ENCODE measurements at places on chromosomes 6 and 20.

GRCh38 chr6:119881416-119881815, 531.9 kb upstream of the MAN1A1 start:
- DNase-seq = no peak

DNA sequence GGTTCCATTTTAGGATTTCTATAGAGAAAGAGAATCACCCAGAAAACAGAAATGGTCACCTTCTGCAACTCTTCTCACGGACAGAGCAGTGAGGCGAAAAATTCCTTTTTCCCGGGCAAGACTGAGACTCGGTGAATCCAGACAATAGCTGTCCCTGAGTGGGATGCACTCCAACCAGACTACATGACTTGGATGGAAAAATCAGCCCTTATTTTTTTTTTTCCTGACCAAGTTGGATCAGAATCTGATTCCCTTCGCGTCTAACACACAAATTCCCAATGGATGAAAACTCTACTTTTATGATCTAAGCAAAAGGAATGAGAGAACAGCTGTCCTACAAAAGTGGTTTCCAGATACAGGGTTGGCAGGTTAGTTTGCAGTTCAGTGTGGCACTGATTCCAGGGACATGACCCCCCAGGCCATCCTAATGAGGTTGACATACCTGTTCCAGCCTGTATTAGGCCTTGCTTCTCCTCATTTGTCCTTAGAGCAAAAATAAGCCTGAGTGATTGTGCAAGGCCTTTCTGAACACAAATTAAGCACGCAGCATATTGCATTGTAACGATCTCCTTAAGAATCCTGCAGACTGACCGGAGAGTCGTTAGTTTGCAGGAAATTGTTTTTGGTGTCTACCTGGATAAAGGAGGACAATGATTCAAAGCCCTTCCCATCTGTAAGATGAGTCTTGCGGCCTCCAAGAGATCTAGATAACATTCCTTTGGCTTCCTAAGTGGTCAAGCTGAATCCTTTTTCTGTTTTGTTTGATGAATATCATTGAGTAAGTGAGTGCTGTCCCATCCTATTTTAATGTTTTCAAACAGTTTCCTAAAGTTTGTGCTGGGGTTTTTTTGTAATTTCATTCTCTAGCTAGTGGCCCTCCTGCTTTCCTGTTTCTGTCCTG, 1.5 kb upstream of the NEDD9 start:
- no peak for DNase-seq

GRCh38 chr6:70980727-70981126, 23.9 kb upstream of the B3GAT2 start:
- no peak for DNase-seq

DNA sequence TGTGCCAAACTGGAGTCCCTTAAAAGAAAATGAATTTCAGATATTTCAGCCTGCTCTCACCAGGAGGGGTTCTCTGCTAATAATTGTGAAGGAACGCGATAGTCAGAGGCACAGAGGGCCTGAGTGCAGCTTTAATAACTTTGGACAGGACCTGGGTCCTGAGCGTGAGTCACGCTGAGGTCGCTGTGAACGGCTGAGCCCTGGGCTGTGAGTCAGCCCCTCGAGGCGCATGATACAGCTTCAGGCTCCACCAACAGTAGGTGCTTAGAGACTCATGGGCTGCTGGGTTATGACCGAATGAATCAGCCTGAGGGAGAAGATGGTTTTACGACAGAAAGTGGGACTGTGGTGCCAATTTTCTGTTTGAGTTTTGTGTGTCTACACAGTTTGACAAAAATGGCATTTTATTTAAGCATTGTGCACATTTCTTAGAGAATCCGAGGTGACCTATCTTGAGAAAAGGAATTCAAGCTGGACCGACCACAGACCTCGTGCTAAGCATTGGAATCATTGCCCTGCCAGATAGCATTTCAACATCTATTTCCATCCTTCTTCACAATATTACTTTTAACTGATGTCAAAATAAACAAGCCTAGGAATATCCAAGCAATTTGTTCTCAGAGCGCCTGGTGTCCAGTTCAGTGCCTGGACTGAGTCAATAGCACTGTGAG, 183.0 kb downstream of the THBS2 start:
- DNase-seq = no peak

GRCh38 chr20:44720997-44721784, 6.0 kb downstream of the CCN5 start:
- no peak for DNase-seq

GRCh38 chr6:156851454-156851921, 74.3 kb downstream of the ARID1B start:
- DNase-seq = no peak

DNA sequence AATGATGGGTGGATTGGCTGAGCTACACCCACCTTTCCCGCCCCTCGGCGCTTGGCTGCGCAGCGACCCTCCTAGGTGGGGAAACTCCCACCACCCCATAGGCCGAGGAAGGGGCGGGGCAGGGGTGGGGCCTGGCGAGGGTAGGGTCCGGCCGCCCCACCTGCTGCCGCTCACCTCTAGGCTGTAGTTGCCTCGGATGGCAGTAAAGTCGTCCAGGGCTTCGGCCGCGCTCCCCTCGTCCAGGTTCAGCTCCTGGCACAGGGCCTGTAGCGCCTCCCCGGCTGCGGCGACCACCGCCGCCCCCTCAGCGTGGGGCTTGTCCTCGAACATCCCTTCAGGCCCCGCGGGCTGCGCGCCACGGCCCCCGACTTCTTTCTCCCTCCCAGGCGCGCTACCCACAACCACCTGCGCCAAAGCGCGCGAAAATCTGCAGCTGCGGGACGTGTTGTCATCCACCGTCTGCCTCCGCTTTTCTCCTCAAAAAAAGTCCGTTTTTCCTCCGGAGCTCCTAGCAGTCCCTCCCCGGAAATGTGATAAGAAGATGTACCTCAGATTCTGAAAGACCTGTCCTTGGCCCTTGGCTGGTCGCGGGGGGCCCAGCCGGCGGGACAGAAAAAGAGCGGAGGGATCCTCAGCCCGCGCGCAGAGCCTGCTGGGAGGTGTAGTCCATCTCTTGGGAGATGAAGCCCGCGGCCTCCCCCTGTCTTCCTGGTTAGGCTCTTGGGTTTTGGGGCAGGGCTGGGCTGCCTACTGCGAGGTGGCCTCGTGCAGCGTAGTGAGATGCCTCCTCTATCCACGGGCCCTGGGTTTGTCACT, at the start of gene RBL1:
RBL1 (minus strand) TSS at position 399 of the 816 bp plus-strand sequence; CDS start at position 330, 69 bp downstream.
- DNase-seq = peak; percentile 89

- DNase-seq = no peak
These were observed 219.2 kb downstream of the C6orf118 start for GRCh38 chr6:165090242-165090641.

DNA sequence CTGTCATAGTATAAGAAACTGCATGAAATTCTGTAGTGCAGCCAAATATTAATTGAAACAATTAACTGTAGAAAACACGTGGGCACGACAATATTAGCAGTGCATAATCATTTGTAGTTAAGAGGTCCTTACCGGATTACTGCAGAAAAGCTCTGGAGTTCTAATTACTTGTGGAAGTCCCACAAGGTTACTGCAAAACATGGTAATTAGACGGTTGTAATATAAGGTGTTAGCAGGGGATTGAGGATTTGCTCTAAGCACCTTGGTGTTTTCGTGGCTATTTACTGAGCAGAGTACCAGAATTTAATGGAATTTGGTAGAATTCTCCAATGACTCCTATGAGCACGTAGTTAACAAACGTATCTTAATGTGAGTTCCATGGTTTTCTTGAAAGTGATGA, 473.6 kb upstream of the AGPAT4 start:
- DNase-seq = no peak

DNA sequence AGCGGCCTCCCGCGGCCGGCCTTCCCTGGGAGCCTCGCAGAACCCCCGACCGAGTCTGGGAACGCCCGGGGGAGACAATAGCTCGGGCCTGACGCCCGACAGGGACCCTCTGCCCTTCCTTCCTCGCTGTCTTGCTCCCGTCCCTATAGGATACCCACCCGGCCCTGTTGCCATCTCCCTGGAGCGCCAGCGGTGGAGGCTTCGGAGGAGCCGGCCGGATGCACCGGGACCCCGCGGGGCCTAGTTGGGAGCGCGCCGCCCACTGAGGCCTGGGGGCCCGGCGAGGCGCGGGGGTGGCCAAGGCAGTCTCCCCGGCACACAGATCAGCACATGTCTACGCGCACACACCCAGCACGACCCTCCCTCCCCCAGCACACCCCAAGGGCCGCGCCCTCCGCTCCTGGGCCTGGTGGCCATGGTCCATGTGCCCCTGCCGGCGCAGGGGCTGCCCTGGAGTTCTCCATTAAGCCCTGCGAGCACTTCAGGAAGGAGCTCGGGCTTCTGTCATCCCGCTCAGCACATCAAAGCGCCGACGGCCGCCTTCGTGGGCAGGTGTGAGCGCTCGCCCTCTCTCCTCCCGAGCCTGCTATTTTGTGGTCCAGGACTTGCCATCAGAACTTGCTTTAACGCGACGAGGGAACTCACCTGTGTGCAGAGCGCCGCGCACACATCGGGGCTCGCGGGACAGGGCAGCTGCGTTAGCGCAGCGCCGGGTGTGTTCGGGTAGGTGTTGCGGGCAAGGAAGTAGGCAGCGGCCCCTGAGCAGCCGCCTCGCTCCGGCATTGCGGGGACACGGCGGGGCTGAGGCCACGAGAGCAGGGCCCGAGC, 3.7 kb downstream of the FOXF2 start:
- DNase-seq = no peak

- no peak for DNase-seq
These were observed 13.0 kb downstream of the MOXD1 start for GRCh38 chr6:132388291-132388690.

- no peak for DNase-seq
These were observed 932.7 kb downstream of the TFAP2A start for GRCh38 chr6:9482030-9482738.

GRCh38 chr6:17816921-17817611, 110.3 kb upstream of the NUP153 start:
- no peak for DNase-seq

Measured in stimulated activated CD4-positive, alpha-beta T cell treated with anti-CD3 and anti-CD28 coated beads, Interleukin-4, amount 100 ng/mL, for 24 hours (primary cell).